ENCODE measurements at places on chromosomes 13 and 19.

DNA sequence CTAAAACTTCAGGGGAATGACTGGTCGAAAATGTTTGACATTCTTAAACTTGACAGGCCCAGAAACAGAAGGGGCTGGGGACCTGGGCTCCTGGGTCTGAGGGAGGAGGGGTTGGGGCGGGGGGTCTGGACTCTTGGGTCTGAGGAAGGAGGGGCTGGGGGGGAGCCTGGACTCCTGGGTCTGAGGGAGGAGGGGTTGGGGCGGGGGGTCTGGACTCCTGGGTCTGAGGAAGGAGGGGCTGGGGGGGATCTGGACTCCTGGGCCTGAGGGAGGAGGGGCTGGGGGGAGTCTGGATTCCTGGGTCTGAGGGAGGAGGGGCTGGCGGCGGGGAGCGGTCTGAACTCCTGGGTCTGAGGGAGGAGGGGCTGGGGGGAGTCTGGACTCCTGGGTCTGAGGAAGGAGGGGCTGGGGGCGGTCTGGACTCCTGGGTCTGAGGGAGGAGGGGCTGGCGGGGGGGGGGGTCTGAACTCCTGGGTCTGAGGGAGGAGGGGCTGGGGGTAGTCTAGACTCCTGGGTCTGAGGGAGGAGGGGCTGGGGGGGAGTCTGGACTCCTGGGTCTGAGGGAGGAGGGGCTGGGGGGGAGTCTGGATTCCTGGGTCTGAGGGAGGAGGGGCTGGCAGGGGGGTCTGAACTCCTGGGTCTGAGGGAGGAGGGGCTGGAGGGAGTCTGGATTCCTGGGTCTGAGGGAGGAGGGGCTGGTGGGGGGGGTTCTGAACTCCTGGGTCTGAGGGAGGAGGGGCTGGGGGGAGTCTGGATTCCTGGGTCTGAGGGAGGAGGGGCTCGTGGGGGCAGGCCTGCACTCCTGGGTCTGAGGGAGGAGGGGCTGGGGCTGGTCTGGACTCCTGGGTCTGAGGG is 5.5 kb upstream of the KLK6 start:
- DNase-seq, result no peak

- DNase-seq, result no peak
These were observed 141.6 kb downstream of the SHISA2 start for GRCh38 chr13:25910243-25910642.

GRCh38 chr13:98482476-98483444 is 94.1 kb downstream of the STK24 start:
- no peak for DNase-seq

- DNase-seq, result no peak
These were observed 1067.7 kb downstream of the PCDH9 start for GRCh38 chr13:66162470-66162869.

GRCh38 chr13:73961181-73961580 is 173.0 kb downstream of the KLF12 start:
- DNase-seq, result no peak

DNA sequence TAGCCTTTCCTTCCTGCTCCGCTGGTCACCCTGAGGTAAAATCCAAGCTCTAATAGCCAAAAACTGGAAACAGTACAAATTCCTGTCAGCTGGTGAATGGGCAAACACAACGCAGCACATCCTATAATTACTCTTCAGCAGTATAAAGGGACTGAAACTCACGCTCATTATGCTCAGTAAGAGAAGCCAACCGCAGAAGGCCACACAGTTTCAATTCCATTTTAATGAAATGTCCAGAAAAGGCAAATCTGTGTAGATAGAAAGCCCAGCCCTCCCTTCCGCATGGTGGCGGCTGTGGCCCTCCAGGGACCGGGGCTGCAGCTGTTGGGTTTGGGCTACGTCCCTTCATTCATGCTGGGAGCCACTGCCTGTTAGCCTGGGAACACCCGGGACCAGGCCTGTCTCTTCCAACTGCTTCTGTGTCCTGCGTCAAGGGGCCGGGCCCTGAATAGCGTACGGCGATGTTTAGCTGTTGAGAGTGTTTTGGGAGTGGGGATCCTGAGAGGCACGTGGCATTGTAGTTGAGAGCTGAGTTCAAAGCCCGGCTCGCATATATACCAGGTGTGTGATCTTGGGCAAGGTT is 23.5 kb downstream of the NKPD1 start:
- DNase-seq, result no peak

- no peak for DNase-seq
These were observed 105.1 kb downstream of the DNAJC15 start for GRCh38 chr13:43128504-43128961.
